RWPE1 (cell line): ENCODE measurements at places on chromosomes 2 and 18.
A peak's percentile ranks its signal among the peaks of the same experiment; 100 is the strongest.

DNA sequence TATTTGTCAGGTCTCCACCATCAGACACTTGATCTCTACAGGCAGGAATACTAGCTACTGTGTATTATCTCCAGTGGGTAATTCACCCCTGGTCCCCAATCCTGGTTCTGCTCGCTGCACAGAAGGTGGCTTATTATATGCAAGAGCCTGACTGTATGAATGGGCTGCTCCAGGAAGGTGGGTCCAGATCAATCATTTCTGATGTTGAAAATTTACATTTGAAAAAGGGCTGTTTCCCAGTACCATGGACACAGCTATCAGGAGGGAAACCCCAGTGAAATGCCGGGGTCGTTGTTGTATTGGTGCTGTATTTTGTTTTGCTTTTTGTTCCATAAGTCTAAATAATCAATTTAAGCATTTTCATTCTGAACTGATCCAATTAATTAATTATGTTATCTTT is 367.6 kb downstream of the RND3 start:
- DNase-seq, result no peak

GRCh38 chr2:217360781-217361482 is 501.1 kb upstream of the TNP1 start:
- peak; percentile 83 for DNase-seq

DNA sequence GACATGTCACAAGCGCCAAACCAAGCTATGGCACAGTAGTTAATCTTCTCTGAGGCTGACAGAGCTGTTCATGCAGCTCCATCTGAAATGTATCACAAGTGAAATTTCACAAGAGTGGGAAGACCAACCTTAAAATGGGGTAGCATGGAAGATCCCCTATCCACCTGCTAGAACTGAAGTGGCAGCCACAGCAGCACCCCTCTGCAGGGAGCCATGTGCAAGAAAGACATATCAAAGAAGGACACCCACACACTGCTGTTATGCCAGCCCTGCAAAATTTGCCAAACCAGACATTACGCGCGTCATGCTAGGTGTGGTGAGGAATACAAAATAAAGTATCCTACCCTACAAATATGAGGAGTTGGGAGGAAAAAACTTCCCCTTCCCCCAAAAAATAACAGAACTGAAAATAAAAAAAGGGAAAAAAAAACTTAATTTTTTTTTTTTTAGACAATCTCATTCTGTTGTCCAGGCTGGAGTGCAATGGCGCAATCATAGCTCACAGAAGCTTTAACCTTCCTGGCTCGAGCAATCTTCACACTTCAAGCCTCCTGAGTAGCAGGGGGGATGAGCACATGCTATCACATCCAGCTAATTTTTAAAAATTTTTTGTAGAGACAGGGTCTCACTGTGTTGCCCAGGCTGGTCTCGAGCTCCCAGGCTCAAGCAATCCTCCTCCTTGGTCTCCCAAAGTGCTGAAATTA is 76.2 kb downstream of the STK39 start:
- DNase-seq, result no peak

GRCh38 chr2:186486651-186487647 is 889 bp downstream of the ZC3H15 start:
- no peak for DNase-seq
